Sigmoid colon (tissue), 7 donors: ENCODE measurements at places on chromosomes 16 and 17. TPM values are rescaled to one million over a fixed set of nuclear protein-coding genes. Genes with fewer than 3 reads are reported as not detected.
A peak's percentile ranks its signal among the peaks of the same experiment; 100 is the strongest.

DNA sequence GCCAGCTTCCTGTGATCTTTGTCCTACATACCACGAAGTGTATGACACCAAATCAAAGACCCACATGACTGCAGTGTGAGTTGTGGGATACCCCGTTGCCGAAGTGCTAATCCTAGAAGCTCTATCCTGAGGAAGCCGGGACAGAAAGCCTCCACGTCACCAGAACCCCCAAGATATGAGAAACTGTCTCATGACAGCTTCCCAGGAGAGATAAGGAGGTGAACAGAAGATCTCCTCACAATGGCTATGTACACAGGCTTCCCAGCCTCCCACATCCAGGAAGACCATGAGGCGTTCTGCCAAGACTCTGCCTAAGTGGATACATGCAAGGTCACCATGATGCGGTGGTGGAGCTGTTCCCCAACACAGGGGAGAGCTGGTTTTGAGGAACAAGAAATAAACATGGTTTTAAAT lies 37.1 kb downstream of the TRIM25 start:
- no peak for DNase-seq

GRCh38 chr16:49574826-49575225 lies 201.2 kb downstream of the C16orf78 start:
- no peak for DNase-seq

CLN3 gene
- 18.9 TPM for total RNA-seq

GRCh38 chr16:85415196-85416090 lies 197.7 kb upstream of the GSE1 start:
- peak; percentile 66 for DNase-seq

GRCh38 chr17:75981019-75981615 lies 2.1 kb downstream of the TEN1 start:
- no peak for DNase-seq

GRCh38 chr17:48593840-48594537 lies 410 bp upstream of the HOXB5 start:
- DNase-seq: peak; percentile 92

DNA sequence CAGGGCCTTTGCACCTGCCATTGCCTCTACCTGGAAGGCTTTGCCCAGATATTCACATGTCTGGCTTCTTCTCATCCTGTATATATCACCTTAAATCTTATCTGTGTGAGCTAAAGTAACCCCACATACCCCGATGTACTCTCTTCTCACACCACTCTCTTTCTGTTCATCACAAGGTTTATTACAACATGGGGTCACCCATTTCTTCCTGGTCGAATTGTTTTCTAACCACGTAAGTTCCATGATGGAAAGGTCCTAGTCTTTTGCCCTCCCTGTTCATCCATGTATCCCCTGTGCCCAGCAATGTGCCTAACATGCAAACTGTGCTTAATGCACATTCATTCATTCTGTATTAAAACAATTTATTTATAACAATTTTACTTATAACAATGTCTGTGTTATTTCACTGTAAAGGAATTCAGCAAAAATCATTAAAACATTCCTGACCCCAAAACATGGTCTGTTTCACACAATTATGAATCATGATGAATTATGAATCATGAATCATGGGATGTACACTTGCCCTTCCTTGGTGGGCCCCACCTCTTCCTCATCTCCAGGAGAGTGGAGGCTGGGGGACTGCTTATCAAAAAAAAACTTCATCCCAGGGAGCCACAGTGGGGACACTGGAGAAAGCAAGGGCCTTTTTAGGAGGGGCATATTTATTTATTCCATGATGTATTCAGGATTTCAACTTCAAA lies 336.4 kb downstream of the GRIN2A start:
- no peak for DNase-seq

GRCh38 chr17:83088909-83089308 lies 9.5 kb downstream of the METRNL start:
- no peak for DNase-seq

GRCh38 chr16:59459806-59460205 lies 725.7 kb upstream of the GOT2 start:
- DNase-seq: no peak

LUC7L3 gene
- total RNA-seq: 71.4 TPM

DNA sequence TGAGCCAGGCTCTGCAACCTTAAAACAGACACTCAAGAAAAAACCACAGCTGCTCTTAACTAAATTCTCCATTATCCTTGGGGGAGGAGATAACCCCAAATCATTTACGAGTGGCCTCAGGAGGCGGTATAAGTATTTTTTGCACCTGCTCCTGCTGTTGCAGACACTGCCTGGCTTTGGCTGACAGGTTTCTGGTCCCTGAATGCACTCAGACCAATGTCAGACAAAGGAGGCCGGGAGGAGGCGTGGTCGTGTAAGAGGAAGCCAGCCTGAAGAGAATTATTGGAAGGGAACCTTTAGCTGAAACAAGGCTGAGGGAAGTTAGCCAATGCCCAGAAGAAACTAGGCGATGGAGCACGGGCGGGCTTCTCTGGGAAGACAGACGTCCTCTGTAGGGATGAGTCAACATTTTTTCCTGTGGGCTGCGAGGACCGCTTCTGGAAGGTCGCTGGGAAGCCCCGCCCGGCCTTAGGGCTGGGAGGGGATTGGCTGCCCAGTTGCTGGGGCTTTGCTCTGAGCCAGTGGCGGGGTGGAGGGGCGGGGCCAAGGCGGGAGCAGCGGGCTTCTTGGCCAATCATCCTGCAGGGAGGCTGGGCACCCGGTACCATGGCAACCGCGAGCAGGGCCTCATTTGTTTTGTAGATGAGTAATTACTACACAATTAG lies 82.3 kb downstream of the CCDC182 start:
- DNase-seq: peak; percentile 97

GDPD3 gene
- total RNA-seq: 8.0 TPM

SPATA33 gene
- 7.2 TPM for total RNA-seq
